Mucosa of gallbladder (tissue), 1 donor: ENCODE measurements at places on chromosomes 4 and X.
A peak's percentile ranks its signal among the peaks of the same experiment; 100 is the strongest.

- no peak for DNase-seq
Observed at GRCh38 chrX:106007815-106008214, 30.7 kb downstream of the SERPINA7 start.

- DNase-seq: no peak
Observed at GRCh38 chr4:28109801-28110200, 1249.2 kb downstream of the STIM2 start.

DNA sequence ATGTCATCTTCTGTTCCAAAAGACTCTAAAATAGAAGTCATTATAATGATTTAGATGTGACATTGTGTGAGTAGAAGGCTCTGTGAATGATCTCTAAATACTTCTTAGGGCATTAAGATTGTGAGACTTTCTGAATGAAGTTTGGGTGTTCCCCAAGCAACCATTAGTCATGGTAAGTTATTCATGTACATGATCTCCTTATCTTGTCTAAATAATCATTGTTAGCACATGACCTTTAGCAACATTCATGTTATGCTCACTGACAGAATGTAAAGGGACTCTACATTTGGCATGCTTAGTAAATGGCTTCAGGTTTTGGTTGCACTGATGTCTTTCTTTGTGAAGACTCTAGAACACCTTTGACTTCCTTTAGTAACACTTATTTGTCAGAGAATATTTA is 140.8 kb upstream of the AGA start:
- no peak for DNase-seq

GRCh38 chr4:3241898-3242524 is 6.9 kb upstream of the MSANTD1 start:
- DNase-seq: peak; percentile 28

DNA sequence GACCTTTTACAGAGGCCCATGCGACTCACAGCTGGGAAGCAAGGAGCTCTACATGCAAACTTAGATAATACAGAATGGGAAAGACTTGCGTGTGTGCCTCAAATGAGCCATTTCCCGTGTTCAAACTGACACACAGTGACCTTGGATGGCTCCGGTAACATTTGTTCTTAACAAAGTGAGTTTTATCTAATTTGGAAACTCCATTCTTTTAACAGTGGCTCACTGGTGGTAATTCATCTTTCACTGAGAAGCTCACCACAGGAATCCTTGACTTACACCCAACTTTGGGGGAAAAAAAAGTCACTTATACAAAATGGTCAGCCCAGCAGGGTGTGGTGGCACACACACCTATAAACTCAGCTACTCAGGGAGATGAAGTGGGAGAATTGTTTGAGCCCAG is 190.6 kb downstream of the LDB2 start:
- no peak for DNase-seq

GRCh38 chr4:139843641-139844040 is 178.0 kb downstream of the MGST2 start:
- no peak for DNase-seq

- DNase-seq: peak; percentile 63
Observed at GRCh38 chr4:2266181-2266580, 4.3 kb upstream of the MXD4 start.

- DNase-seq: peak; percentile 65
Observed at GRCh38 chr4:124631760-124632159, 80.8 kb downstream of the ANKRD50 start.

DNA sequence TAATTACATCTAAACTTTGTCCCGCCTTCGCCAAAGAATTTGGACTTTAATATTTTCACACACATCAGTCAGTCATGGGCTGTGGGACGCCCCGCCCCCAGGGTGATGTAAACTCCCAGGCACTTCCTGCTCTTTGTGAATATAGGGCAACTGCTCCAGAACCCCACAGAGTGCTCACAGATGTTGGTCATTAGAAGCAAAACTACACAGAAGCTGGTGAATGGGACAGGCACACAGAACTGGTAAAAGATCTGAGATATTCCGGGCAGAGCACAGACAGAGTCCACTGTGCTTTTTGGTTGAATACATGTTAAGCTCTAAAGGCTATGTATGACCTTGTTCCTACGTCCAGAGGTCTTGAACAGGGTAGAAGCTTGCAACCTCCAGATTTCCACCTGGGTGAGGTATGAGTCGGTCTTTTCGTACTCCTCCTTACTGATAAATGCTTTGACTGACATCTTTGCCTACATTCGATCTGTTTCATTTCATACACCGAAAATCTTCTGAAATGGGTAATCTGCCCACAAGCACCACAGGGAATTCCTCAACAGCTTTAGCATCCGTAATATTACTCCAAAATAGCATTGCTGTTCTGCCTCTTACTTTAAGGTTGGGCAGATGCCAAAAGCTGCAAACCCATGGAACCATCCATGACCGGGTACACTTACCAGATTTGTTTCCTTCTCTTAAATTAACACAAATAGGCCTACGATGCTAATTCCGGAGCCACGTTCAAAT is 144.6 kb downstream of the AMELX start:
- DNase-seq: no peak

DNA sequence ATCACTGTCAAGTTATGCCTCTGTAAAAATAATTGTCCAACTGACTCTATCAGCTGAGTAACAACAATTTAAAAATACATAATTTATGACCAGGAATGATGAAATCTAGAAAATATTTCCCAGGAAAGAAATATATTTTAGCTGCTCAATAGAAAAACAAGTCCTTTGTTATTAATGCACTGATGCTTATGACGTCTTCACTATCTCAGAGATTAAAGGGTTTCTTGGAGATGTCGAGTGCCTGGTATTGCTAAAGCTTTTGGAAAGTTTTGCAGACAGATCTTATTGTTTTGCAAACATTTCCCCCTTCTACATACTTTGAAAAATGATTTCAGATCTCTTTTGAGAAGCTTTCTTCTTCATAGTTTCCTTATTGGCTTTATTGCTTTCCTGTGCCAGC is 154.6 kb upstream of the RPS6KA3 start:
- no peak for DNase-seq
